Activated CD4-positive, alpha-beta T cell treated with anti-CD3 and anti-CD28 coated beads, Interleukin-2, Interleukin-6, amounts not matched to agents 100 ng/mL and 50 ng/mL, durations not matched to agents 16 hours and 8 hours (primary cell): ENCODE measurements at places on chromosomes 2 and 18.

DNA sequence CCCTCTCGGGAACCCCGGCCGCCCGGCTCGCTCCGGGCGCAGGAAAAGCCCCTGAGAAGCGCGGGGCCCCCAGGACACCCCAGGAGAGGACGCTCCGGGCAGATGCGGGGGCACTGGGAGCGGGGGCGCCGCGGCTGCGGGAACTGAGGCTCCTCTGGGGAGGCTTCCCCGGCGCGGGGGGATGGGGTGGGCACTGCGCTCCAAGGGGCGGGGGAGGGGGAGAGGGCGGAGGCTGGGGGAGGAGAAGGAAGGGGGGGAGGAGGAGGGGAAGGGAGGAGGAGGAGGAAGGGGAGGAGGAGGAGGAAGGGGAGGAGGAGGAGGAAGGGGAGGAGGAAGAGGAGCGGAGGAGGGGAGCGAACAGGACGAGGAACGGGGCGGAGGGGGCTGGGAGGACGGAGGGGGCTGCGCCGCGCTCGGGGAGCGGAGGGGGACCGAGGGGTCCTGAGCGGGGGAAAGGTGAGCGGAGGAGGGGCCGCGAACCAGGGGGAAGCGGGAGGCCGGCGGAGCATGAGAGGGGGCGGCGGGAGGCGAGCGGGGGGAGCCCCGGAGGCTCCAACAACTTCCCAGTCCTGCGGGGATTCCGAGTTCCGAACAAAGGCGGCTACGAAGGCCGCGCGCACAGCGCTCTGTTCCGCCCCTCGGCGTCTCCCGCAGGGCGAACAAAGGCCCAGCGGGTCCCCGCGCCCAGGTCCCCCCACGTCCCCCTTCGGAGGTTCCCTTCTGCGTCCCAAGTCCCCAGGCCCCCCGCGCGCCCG lies 742 bp downstream of the PXDN start:
- DNase-seq, result no peak

DNA sequence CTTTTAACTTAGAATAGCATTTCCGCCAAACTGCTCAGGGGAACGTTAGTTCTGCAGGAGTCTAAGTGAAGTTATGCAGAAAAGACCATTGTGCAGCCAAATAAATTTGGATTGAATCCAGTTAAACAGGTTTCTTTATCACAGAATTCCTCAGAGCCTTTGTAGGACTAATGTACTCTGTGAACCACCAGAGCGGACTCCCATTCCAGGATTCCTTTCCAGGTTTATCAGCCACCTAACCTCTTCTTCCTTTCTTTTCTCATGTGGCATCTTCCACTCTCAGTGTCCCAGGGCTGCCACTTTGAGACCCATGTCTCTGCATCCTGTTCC lies 350.4 kb downstream of the TSN start:
- DNase-seq, result no peak

GRCh38 chr18:41165625-41166024 lies 789.4 kb upstream of the PIK3C3 start:
- no peak for DNase-seq

GRCh38 chr2:43408407-43409160 lies 182.2 kb upstream of the ZFP36L2 start:
- no peak for DNase-seq

- DNase-seq, result no peak
Measured at GRCh38 chr2:118521960-118522359, 325.5 kb downstream of the EN1 start.

DNA sequence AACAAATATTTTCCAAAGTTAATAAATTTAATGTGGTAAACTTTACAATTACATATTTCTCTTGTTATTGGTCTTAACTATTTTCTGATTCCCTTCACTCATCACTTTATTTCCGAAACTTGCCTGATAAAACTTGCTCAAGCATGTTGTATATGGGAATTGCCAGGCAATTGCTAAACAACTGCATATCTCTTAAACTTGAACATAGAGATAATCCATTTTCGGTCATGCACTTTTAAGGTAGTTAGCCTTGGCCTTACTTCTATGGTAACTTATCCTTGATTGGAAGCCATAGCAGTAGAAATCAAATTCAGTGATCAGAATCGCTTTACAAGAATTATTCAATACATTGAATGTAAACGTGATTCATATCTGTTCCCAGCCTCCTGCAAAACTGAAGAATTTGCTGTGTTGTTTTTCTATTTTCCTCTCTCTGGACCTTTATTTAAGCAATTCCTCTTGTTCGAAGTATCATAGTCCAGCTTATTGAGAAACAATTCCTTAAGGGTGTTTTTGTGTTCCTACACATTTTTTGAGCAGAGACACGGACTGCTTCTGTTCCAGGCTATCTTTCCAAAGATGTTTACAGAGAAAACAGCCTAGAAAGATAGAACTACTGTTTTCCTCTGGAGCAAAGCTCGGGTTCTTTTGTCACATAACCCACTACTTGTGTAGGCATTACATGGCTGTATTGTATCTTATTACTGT lies 674.3 kb downstream of the IRS1 start:
- DNase-seq, result no peak

DNA sequence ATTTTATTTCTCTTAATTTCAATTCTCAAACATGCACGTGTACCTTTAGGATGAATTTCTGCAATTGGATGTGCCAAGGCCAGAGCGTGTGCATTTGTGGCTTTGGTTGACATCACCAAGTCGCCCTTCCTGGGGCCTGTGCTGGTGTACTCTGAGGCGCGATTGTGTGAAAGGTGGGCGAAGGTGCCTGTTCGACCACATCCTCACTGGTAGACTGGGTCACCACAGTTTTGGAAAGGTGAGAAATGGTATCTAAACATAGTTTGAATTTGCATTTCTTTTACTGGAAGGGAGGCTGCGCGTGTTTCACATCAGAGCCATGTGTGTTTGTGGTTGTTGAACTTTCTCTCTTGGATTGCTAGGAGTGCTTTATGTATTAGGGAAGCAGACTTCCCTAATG lies 89.8 kb downstream of the LDLRAD4 start:
- DNase-seq, result peak; percentile 45

DNA sequence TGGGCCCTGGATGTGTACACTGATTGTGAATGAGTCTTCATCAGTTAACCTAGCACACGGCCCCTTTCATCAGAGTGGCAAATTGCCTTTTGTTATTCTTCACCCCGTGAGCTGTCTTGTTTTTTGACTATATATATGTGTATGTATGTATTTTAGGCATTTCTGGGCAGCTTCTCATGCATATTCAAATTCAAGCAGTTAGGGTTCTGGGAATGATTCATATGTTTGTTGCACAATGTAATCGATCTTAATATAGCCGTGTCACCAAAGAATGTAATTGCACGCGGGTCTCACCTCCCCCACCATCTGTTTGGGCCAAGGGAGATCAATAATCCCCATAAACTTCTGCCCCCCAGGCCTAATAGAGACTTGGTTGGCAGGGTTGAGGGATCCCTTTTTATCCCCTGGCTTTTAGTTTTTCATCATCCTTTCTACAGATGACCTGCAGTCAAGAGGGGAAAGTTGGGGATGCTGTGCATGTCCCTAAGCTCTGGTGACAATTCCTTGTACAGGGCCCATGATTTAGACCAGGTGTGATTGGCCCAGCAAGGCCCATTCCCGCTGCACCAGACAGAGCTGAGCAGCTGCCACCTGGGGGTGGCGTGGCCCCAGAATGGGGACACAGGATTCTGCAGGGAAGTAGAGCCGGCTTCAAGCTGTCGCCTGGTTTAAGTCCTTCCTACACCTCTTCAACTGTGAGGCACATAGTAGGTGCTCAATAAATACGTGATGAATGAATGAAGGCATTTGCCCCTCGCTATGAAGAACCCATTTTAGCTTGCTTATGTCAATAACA lies 19.2 kb downstream of the KCNF1 start:
- no peak for DNase-seq
